SK-N-SH (cell line): ENCODE measurements at places on chromosomes 2 and 18.

- no peak for DNase-seq
Measured at GRCh38 chr2:120678926-120679325, 56.7 kb upstream of the GLI2 start.

GRCh38 chr2:211237586-211238275, 681.3 kb downstream of the CPS1 start:
- no peak for DNase-seq

DNA sequence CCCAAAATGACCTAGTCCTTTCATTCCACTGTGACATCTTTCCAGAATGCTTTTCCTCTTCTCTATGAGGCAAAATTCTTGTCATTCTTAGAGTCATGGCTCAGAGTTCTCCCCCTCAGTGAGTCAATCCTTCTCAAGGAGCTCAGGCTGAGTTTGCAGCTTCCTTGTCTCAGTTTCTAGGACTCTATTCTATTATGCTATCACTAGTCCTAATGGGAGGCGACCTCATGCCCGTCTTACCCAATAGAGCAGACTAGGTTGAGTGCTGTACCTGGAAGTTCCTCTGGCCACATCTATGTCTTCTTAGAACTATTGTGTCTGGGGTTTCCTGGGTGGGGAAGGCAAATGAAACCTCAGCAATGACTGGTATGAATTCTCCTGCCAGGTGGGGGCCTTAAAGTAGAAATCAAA, 51.5 kb downstream of the HAUS1 start:
- DNase-seq = no peak

DNA sequence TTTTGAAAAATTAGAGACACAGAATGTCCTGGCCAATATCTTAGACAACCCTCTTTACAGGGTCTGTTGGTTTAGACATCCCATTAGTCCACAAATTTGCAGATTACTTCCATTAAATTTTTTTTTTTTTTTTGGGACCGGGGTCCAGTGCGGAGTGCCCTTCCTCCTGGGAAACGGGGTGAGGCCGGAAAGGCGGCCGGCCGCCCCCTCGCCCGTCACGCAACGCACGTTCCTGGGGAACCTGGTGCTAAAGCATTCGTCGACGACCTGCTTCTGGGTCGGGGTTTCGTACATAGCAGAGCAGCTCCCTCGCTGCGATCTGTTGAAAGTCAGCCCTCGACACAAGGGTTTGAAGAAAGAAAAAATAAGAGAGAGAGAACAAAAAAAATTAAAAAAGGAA, 21.5 kb upstream of the RBFA start:
- no peak for DNase-seq

- peak; percentile 78 for DNase-seq
Measured at GRCh38 chr2:119255760-119256581, 32.3 kb downstream of the STEAP3 start.
